Daoy (cell line): ENCODE measurements at places on chromosomes 4 and X. TPM values are rescaled to one million over a fixed set of nuclear protein-coding genes. Genes with fewer than 3 reads are reported as not detected.

The MAP7D2 gene
- 1.7 and 3.7 TPM in 2 replicates for total RNA-seq

The CHRDL1 gene
- total RNA-seq = 0.27 and 1.5 TPM in 2 replicates

The ZRSR2 gene
- 3.1 and 6.0 TPM in 2 replicates for total RNA-seq

The AVPR2 gene
- 1.1 TPM in 1 of 2 replicates, not detected in the other for total RNA-seq

The SPANXN4 gene
- not detected in 2 replicates for total RNA-seq

The WDR17 gene
- 4.2 and 6.6 TPM in 2 replicates for total RNA-seq

The OTOP1 gene
- total RNA-seq = not detected in 2 replicates

The DGAT2L6 gene
- total RNA-seq = 0.11 TPM in 1 of 2 replicates, not detected in the other

The NAA11 gene
- total RNA-seq = 10.2 and 10.9 TPM in 2 replicates

The DOK7 gene
- total RNA-seq = 0.11 and 2.0 TPM in 2 replicates

The SULT1E1 gene
- total RNA-seq = 0.33 and 1.3 TPM in 2 replicates

The ANOS1 gene
- not detected in 2 replicates for total RNA-seq

- DNase-seq = no peak
These were observed 125.8 kb upstream of the VCX3A start for GRCh38 chrX:6660567-6661264.

DNA sequence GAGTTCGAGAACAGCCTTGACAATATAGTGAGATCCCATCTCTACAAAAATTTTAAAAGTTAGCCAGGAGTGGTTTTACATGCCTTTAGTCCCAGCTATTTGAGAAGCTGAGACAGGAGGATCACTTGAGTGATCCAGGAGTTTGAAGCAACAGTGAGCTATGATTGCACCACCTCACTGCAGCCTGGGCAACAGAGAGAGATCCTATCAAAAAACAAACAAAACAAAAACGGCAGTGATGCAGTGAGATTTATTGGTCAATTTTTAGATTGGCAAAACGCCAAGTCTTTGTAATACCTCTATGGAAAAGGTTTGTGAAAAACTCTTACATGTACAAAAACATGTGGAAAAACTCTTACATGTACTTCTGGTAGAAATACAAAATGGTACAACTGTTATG, 91.3 kb downstream of the PTPN13 start:
- no peak for DNase-seq

DNA sequence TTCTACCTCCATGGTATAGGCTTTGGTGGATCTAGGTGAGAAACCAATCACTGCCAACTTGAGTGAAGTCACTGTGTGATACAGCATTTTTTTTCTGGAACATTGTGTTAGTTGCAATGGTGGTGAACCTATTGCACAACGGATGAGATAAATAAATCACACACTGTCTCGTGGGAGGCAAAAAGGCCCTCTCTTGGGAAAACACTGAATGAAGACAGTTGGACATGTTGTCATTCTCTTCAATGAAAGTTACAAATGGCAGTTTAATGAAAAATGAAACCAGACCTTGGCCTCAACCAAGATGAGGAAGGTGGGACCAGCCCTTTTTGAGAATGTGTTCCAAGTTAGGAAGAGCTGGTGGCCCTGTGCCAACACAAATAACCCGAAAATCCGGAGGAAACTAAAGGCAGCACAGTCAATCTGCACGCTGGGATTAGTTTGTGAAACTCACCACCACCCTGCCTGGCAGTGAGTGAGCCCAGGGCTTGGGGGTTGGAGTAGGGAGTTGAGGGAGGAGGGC, 5.4 kb upstream of the ADGRG2 start:
- peak; percentile 29 for DNase-seq

DNA sequence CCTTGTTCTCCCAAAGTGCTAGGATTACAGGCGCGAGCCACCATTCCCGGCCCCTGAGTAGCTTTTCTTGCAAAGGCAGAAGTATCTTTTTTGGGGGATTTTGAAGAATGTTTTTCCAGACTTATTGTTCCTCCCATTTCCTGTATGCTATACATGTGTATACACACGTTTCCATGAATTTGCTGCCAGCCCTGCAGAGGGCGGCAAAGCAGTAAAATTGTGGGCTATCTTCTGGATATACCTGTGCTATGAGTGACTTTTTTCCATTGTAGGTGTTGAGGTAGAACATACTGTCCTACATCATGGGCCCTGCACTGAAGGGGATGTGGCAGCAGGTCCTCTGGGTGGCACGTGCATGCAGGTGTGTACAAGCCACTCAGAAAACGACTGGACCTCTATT, 16.9 kb upstream of the MED28 start:
- DNase-seq = peak; percentile 11

- DNase-seq = no peak
These were observed 1477.7 kb upstream of the IGFBP7 start for GRCh38 chr4:58587856-58588255.

DNA sequence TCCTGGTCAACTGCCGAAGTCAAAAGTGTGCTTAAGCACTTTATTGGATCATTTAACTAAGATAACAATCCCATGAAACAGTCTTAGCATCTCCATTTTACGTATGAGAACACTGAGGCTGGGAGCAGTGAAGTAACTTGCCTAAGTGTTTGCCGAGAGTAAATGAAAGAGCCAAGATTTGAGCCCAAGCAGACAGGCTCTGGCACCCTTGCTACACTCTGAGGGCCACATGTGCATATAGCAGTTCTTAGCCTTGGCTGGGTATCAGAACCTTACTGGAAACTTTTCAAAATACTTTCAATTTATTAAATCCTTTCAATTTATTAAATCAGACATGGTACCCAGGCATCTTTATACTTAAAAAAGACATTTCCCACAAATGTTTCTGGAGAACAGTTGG, 225.9 kb downstream of the NR3C2 start:
- no peak for DNase-seq

DNA sequence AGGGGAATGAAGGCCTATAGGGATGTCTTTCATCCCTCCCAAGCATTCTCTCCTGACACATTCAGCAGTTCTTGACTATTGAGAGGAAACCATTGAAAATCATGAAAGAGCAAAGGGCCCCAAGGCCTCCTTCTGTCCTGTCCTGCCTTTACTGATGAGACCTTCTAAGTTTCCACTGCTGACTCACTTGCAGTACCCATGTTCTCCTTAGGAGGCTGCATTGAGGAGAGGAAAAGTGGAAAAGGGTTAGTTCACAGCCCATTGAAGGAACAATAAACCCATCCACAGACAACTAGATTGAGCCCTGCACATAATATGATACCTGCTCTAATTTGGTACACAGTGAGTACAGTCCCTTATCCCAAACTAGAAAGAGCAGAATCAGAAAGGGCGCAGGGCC, 115.1 kb upstream of the PNPLA4 start:
- DNase-seq = no peak

DNA sequence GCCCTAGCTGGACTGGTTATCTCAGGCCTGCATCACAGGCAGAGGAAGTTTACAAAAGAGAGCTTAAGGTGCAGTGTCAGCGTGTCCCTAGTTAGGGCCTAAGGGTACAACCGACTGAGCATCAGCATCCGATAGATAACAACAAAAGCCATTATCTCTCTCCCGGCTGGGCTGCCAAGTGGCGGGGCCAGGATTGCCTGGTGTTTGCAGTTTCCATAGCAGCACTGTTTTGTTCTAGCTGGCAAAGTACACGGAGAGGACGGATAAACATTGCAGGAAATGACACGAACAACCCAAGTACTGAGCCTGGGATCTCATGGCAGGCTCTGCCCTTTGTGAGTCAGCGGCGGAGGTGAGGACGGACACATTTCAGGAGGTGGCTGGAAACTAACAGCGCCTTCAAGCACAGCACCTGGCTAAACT, 104.7 kb upstream of the NOCT start:
- DNase-seq = peak; percentile 84

DNA sequence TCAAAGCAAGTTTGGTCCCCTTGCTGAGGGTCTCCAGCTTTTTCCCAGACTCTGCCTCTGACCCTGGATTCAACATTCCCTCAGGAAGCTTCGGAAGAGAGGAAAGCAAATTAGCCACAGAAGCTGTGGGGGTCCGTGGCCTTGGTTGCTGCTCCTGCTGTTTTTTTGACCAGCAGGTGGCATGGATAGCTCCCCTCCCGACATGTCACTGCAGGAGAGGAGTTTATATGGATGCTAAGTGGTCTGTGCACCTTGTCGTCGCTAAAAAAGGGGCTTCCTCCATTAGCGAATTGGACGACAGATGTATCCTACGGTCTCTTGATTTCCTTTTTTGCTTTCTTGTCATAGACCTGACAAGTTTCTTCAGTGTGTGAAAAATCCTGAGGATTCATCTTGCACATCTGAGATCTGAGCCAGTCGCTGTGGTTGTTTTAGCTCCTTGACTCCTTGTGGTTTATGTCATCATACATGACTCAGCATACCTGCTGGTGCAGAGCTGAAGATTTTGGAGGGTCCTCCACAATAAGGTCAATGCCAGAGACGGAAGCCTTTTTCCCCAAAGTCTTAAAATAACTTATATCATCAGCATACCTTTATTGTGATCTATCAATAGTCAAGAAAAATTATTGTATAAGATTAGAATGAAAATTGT, 70.2 kb downstream of the CD38 start:
- DNase-seq = peak; percentile 22

DNA sequence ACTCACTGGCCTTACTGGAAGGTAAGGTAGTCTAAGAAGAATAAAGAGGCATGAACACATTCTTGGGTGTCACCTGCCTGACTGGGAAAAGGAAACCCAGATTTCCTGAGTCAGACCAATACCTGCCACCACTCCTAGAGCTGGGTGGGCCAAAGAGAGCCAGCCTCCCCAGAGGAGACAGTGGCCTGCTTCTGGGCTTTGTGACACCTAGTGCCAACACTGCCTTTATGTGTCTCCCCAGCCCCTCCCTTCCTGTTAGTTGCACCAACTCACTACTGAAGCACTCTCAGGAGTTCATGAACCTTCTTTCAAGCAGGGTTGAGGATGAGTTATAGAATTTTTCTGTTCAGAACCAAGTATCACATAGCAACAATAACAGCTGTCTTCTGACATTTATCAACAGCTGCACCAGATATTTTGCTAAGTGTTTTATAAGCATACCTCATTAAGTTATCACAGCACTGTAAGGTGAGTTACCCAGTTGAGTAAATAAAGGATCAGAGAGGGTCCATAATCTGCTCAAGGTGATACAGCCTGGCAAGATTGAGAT, 77.6 kb upstream of the ETNPPL start:
- no peak for DNase-seq

GRCh38 chr4:7393601-7394575, 40.8 kb downstream of the PSAPL1 start:
- DNase-seq = no peak

- no peak for DNase-seq
These were observed 690.9 kb downstream of the PCDH19 start for GRCh38 chrX:99719140-99719539.

GRCh38 chr4:75063433-75063832, 130.5 kb downstream of the PARM1 start:
- no peak for DNase-seq
